ENCODE measurements at places on chromosomes 13 and 19.

DNA sequence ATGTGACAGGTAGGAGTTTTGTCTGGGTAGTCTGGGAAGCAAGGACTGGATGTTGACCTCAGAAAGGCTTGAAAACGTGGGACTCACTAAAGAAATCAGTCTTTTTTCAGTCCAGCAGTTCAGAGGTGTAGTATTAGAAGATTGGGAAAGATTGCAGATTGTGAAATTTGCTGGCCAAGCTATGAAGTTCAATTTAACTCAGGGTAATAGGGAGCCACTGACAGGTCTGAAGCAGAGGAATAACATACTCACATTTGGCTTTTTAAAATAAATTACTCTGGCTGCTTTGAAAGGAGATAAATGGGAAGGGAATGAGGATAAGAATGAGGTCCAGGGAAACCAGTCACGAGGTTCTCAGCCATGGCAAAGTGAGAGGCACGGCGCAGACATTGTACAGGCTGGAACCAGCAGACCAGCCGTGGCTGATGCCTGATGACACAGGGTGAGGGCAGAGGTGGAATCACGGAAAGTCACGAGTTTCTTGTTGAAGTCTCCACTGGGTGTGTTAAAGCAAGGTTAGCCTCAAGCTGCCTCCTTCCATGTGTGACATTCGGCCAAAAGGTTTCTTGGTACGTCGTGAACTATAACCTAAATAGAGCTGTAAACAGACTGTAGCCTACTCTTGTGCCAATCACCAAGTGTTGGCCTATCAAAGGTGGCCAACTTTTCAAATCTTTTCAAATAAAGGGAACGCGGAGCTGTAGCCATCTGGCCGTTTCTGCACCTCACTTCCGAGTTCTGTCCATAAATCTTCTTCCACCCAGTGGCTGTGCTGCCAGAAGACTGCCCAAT is 377.6 kb downstream of the IRS2 start:
- no peak for ATAC-seq

DNA sequence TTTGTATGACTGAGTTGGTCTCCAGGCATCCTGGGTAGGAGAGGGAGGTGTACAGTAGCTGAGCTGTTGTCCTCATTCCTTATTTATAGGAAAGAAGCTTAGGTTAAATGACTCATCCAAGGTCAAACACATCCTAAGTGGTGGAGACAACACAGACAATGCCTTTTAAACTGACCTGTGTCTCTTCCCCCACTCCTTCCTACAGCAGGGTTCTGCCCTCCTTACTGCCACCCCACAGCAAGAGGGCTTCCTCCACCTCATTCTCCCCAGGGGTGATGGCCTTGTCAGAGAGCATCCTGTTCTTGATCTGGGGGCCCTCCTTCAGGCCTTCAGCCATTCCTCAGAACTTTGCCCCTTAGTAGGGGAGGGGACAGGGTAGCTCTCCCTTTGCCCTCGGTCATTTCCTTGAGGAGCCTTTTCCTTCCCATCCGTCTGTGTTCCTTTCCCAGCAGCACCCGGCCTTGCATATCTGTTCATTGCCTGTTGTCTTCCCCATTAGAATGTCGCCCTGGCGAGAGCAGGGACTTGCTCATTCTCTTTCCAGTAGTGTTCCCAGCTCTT is 48.2 kb upstream of the GPI start:
- ATAC-seq = no peak

DNA sequence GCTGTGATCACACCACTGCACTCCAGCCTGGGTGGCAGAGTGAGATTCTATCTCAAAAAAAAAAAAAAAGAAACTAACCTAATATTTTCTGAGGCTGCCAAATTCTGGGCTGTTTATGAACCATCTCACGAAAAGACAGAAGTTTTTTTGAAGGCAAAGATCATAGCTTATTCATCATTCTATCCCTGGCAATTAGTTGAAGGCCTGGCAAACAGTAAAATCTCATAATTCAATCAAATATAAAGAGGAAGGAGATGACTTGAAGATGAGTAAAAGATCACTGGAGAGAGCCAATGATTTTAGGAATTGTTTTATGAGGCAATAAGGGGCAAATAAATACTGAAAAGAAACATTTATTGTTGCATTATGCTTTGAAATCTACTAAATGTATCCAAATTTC is 216.5 kb downstream of the DCLK1 start:
- no peak for ATAC-seq

DNA sequence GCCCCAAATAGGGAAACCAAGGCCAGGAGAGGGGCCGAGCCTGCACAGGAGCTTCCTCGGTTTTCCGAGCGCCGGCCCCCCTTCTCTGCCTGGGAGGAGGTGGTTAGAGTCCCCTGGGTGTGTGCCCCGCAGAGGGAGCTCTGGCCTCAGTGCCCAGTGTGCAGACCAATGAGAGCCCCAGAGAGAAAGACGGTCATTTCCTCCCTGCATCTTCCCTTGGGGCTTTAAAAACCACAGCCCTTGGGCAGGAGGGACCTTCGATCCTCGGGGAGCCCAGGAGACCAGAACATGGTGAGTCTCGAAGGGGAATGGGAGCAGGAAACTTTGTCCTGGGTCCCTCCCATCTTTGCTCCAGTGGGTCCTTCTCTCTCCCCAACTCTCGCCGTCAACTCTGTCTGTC is at the start of gene C5AR1:
TSS of gene C5AR1 (plus strand) at position 254 of the 400 bp plus-strand sequence. CDS start at position 289, 35 bp downstream.
- no peak for ATAC-seq

DNA sequence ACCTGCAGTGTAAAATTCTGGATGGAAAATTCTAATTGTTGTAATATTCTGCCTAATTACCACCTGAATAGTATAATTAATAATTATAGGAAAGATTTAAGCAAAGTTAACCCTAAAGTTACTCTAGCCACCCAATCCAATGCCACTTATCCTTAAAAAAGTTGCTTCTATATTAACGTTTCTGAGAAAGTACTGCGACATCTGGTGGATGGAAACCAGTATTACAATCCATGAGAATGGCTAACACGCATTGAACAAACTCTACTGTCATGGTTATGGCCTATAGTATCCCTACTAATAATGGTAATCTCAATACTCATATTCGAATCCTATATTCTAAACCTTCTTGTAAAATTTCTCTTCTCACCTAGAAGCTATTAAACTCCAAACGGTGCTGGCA is 1551.8 kb downstream of the SLITRK1 start:
- ATAC-seq = no peak

DNA sequence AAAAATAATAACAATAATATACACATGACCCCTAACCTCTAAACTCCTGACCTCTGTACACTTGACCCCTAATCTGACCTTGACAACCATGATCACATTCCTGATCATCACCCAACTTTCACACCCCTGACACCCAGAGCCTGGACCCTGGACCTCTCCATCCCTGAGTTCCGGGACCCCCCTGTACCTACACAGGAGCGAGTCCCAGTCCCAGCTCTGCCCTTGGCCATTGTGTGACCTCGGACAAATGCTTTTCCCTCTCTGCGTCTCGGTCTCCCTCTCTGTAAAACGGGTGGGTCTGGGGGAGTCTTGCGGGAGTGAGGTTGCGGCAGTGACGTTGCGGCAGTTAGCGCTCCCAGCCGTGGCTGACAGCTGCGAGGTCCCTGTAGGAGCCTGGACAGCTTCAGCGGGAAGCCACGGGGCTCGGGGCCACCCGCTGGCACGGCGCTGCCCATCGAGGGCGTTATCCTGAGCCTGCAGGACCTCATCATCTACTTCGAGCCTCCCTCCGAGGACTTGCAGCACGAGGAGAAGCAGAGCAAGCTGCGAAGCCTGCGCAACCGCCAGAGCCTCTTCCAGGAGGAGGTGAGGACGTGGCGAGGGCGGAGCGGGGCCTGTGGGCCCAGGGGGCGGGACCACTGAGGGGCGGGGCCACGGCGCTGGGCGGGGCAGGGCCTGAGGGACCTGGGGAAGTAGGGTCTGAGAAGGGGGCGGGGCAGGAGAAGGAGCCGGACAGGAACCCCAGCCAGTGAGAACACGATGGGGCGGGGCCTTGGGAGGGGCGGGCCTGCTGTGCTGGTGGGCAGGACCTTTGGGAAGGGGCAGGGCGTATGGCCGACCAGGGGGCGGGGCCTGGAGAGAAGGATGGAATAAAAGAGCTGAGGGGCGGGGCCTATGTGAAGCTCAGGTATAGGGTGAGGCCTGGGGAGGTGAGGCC is 19.2 kb downstream of the RYR1 start:
- no peak for ATAC-seq

DNA sequence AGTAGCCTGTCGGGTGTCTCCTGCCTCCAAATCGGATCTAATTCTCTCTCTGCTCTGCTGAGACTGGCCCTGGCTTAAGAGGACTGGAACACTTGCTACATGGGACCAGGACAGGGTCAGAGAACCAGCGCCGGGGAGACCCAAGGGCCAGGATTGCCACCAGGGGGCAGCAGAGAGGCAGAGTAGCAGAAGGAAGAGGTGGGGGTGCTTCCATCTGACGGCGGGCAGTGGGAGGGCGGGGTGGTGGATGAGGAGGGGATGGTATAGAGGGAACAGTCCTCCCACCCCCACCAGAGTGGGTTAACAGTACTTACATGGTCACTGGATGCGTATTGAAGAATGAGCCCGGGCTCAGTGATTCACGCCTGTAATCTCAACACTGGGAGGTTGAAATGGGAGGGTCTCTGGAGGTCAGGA is 11.9 kb downstream of the SELENOW start:
- peak; percentile 62 for ATAC-seq
